Tibial nerve (tissue), 4 donors: ENCODE measurements at places on chromosomes 1 and 21.
A peak's percentile ranks its signal among the peaks of the same experiment; 100 is the strongest.

GRCh38 chr1:204268101-204268500, 54.3 kb upstream of the GOLT1A start:
- no peaks in the 10 kb centered on the region for H3K27me3 ChIP-seq
- H3K36me3 ChIP-seq = no peaks in the 10 kb centered on the region
- no peak overlapping the region for H3K4me3 ChIP-seq
- DNase-seq = no peak
- H3K4me1 ChIP-seq = peaks cover 7% of the 10 kb centered on the region

DNA sequence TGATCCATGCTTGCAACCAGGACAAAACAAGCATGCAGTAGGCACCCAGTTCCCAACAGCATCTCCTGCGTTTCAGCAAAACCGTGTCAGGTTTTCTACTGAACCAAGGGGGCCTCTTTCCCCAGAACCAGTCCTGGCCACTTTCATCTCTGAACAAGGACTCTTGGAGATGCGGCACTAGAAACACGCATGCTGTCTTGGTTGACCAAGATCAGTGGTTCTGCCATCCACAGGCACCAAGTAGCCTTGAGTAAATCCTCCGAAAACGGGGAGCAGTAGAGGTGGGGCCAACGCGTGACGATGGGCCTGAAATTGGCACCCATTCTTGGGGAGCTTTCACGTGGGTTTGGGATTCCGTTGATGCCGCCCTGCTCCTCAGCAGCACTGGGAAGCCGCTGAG, 62.5 kb upstream of the AJAP1 start:
- no peak for DNase-seq
- no peak overlapping the region for H3K4me3 ChIP-seq
- H3K4me1 ChIP-seq = no peaks in the 10 kb centered on the region
- H3K27ac ChIP-seq = no peak overlapping the region

- no peaks in the 10 kb centered on the region for H3K27me3 ChIP-seq
- H3K27ac ChIP-seq = no peak overlapping the region
- H3K4me3 ChIP-seq = no peak overlapping the region
- H3K4me1 ChIP-seq = no peaks in the 10 kb centered on the region
- H3K36me3 ChIP-seq = no peaks in the 10 kb centered on the region
These were observed 51.4 kb downstream of the DISC1 start for GRCh38 chr1:231678011-231678432.

- H3K4me1 ChIP-seq = peaks cover 68% of the 10 kb centered on the region
- peak overlapping the region; percentile 56 for H3K4me3 ChIP-seq
- no peaks in the 10 kb centered on the region for H3K36me3 ChIP-seq
- DNase-seq = peak; percentile 80
These were observed 8.0 kb upstream of the COL6A1 start for GRCh38 chr21:45973475-45974072.
